Activated T-cell treated with anti-CD3 and anti-CD28 coated beads for 4 hours (primary cell): ENCODE measurements at places on chromosomes 4 and X.

DNA sequence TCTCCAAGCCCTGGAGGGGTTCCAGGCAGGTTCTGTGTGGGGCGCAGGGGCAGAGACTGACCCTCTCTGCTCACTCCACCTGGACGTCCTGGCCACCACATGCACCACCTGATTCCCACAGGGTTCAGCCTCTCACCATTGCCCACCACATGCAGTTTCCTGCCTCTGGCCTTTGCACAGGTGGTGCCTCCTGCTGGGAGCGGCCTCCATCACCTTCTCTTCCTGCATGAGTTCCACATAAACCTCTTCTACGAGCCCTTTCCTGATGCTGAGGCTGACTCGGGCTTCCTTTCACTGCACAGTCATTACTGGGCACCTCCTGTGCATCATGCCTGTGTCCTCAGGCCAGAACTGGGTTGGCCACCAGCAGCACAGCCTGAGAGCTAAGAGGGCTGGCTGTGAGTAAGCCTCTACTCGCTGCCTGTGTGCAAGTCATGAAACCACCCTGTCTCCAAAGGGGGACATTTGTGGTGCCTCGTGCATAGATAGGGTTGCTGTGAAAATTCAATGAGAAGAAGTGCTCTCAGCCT, 19.9 kb downstream of the MAN2B2 start:
- DNase-seq: no peak

DNA sequence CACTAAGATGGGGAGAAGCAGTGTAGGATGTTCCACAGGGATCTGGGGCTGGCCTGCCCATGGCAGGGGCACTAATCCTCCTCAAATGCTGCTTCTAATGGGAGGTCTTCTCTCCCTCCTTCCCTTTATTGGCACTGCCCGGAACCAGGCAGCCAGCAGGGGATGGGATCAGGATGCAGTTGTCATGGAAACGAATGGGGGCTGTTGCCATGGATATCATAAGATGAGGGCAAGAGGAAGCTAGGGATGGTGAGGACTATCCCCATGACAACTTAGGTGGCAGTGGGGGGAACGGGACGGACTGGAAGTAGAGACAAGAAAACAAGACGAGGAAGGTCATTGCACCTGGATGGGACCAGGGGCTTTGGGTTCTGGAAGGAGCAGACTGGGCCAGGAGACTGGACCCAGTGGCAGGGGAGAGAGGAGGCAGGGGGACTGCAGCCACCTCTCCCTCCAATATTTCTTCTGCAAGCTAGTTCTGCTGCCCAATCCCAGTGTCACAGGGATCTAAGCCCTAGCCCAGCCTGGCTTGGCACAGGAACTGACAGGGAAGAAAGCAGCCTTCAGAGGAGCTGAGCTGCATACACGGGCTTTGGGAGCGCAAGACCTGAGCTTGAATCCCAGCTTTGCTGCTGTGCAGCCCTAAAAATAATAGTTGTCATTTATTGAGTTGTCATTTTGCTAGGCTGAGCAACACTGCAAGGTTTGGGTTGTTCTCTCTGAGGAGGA, 19.0 kb downstream of the IQSEC2 start:
- no peak for DNase-seq

- DNase-seq: no peak
These were observed 48.6 kb upstream of the NAP1L5 start for GRCh38 chr4:88746206-88746605.

DNA sequence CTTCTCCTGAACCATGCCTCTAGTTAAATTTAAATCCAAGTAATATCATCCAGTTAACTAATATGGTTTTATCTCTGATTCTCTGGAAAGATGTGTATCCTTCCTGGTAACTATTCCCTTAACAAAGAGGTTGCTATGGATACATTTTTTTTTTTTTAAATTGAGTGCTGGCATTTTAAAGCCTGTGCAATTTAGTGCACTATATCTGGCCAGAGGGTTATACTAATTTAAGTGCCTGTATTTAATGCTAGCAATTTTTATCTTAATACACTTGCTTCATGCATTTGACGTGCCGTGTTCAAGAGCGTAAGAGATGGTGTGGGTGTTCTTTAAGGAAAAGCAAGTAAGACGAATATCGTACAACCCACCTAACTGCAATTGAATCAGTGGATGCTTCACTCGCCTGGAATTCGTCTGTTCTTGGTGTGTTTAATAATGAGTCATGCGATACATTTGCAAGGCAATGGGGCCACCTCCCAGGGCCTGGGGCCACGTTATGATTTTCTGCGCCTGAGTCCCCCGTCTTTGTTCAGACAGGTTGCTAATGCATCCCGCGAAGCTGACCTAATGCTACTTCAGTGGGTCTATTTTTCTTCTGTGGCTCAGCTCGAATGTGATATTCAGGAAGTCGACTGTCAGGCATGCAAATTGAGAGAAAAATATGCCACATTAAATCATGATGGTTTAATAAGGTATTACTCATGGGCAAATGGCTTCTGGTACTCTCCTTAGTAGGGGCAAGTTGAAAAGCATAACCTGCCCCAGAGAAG, 14.2 kb upstream of the MID1 start:
- no peak for DNase-seq

DNA sequence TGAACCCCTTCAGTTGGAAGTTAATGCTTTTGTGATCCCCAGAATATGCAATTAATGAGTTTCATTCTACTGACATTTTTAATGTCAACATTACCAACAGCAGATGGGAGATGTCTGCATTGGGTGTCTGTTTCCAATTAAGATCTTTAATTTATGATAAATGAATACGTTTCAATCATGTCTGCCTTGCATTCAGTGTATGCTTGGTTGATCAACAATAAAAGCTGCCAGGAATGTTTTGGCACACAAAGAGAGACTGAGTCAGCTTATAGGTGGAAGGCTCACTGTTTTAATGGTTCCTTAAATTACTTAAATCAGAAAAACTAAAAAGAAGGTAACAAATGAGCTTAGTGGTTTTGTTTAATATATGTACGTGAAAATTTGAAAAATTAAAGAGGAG, 359.9 kb upstream of the CNKSR2 start:
- no peak for DNase-seq

GRCh38 chr4:9918484-9918883, 102.8 kb downstream of the SLC2A9 start:
- no peak for DNase-seq

GRCh38 chr4:110216129-110216528, 17.7 kb upstream of the ELOVL6 start:
- DNase-seq: no peak

- no peak for DNase-seq
These were observed 67.5 kb upstream of the ATP8A1 start for GRCh38 chr4:42724451-42724850.

DNA sequence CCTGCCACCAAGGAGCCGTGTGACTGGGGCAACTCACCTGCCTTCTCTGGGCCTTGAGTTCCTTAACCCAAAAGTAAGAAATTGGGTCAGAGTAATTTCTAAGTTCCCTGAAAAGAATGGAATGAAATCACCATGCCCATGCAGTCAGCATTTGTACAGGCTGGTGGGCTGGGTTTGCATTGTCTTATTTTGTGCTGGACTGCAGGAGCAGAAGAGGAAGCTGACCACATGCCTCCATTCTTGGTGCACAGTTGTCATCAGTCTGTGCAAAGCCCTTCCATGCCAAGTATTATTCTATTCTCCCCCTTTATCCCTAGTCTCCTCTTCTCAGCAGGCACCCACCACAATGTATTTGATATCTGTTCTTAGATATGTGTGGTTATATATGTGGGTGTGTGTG, 56.3 kb downstream of the FHDC1 start:
- no peak for DNase-seq

- no peak for DNase-seq
These were observed 60.2 kb upstream of the MAOA start for GRCh38 chrX:43595931-43596330.

DNA sequence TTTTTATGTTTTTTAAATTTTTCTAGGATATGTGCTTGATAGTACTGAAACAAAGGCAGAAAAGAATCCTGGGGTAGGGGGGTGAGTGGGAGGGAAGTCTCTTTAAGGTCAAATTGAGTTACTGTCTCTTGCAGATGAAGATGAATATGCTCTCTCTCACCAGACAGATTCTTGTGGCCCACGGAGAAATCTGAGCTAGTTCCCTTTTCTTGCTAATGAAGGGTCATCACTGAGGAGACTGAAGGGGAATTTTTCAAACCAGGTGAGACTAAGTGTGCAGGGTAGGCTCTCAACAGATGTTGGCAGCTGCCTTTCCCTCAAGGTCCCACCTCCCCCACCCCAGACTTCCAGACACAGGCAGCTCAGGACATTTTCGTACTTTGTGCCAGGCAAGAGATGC, 21.5 kb downstream of the FAM9C start:
- DNase-seq: no peak

GRCh38 chr4:94208918-94209317, 1.3 kb downstream of the SMARCAD1 start:
- DNase-seq: no peak

- DNase-seq: no peak
These were observed 42.5 kb downstream of the LRBA start for GRCh38 chr4:150972592-150972991.

DNA sequence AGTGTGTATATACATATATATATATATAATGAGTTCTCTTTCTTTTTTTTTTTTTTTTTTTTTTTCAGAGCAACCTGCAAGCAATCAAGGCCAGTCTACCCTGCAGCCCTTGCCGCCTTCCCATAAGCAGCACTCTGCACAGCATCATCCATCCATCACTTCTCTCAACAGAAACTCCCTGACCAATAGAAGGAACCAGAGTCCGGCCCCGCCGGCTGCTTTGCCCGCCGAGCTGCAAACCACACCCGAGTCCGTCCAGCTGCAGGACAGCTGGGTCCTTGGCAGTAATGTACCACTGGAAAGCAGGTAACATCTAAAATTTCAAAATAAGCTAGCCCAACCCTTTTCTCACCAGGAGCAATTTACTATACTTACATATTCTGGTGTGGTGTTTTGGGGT, 316.3 kb downstream of the DCTD start:
- DNase-seq: no peak

GRCh38 chrX:121949041-121949760, 901.8 kb downstream of the GLUD2 start:
- no peak for DNase-seq

DNA sequence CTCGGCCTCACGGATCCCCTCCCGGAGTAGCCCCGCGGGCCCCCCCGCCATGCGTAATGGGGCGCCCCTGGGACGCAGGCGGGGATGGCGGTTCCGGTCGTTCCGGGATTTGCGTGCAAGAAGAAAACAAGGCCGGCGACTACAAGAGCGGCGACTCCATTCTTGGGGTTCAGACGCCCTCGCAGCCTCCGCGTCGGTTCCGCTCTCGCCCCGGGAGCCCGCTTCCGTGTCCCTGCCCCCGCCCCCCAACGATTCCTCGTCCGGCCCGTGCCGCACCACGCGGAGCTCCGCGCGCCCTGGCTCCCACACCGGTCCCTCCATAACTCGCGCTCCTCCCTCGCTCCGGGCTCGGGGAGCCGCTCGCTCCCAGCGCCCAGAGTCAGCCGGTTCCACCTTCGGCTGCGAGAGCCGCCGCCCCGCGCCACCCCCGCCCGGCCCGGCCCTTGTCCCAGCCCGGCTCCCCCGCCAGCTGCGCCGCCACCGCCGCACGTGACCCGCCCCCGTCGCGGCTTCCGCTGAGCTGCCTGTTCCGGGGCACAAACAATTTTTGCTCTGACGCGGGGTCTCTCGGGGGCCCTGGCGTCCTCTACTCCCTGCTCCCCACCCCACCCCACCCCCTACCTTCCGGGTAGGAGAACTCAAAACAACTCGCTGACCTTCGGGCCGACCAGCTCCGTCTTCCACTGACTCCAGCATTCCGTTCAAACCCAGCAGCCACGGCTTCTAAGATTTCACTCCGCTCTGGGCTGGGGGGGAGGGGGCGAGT, 78.8 kb upstream of the BCOR start:
- peak; percentile 64 for DNase-seq

- DNase-seq: no peak
These were observed 51.9 kb upstream of the STX18 start for GRCh38 chr4:4593596-4594284.

GRCh38 chr4:132071815-132072214, 1077.3 kb upstream of the PCDH10 start:
- DNase-seq: no peak

DNA sequence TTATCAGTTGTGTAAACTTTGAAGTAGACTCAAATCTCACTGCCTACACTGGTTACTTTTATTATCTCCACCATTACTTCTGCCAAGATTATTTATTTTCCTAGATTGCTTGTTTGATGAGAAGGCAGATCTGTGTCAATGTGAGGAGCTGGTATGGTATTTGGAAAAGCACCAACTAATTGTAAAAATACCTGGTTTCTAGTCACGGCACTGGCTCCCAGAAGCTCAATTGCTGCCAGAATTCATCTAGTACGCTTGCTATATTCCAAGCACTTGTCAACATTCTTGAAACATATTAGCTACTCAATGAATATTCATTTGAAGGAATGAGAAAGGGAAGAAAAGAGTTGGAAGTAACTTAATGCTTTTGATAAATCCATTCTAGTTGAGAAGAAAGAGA, 1376.8 kb upstream of the ADGRL3 start:
- DNase-seq: no peak

DNA sequence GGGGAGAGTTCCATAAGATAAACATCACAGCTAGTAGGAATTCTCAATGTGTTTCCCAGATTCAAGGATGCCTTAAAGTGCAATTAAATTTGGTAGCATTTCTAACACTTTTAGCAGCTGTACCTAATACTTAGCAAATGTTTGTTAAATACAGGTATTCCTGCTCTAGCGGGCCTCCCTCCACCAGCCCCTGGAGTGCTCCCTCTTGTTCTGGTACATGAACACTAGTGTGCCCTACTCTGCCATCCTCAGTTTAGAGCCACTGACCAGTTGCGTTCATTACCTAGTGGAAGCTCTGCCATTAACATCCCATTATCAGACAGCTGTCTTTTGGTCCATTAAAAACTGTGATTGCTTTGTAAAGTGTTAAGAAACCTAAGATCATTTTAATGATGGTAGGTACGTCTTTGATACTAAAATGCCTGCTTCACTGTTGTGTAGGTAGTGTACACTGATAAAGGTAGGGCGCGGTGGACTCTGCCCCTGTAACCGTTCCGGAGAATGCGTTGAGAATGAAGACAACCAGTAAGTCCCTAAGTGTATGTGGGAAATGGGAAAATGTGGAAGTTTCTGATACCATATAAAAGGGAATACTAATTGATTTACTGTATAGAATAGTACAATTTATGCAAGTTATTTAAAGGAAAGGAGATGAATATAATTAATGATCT, 21.7 kb downstream of the KIAA0232 start:
- no peak for DNase-seq

DNA sequence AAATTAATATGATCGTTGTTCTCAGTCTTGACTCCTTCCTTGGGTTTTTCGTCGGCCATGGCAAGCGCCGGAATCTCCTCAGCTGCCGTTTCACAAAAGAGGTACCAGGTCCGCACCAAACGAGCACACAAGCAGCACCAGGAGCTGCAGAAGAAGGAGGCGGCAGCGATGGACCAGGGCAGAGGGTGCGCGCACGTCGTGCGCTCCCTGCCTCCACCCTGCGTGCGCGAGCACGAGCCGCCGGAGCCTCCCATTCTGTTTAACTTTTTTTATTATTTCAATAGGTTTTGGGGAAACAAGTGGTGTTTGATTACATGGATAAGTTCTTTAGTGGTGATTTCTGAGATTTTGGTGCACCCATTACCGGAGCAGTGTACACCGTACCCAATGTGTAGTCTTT, 158.2 kb downstream of the PLS3 start:
- no peak for DNase-seq
